B cell (primary cell): ENCODE measurements at places on chromosomes 7 and 10. TPM values are rescaled to one million over a fixed set of nuclear protein-coding genes. Genes with fewer than 3 reads are reported as not detected.

The ZNF282 gene
- polyA plus RNA-seq = 5.8 and 8.3 TPM in 2 replicates

DNA sequence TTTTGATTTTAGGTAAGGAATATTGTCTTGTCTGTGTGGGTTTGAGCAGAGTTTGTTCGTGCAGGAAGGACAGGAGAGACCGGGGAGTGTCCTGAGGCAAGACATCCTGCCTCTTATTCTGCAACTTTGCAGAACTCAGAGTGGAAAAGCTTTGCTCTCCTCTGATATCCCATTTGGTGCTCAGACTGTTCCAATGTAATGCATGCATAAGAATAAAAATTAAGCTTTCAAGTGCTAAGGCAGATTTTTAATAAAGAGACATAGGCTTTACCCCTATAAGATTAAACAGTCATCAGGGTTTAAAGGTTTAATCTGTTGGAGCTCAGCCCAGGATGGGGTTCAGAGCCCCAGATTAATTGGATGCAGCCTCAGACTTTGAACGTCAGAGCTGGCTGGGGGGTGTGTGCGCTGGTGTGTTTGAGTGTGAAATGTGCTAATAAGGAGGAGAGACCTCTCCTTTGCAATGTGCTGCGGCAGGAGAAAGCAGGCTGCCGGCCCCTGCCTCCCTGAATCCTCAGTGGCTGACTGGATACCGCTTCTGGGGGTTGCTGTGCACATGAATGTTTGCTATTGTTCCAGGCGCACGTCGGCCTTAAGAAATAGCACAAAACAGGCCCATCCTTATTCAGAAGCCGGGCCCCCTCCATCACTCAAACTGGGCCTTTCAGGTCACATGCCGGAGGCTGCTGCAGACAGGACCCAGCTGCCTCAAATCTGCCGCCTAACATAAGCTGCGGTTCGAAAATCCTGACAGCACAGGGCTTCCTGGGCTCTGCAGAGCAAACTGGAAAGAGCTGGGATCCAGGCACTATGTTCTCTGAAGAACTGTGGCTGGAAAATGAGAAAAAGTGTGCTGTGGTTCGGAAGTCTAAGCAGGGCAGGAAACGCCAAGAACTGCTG, 84.1 kb upstream of the PRR15 start:
- no peaks in the 10 kb centered on the region for H3K27me3 ChIP-seq
- no peak overlapping the region for H3K27ac ChIP-seq
- H3K4me3 ChIP-seq = no peak overlapping the region
- no peaks in the 10 kb centered on the region for H3K4me1 ChIP-seq
- H3K36me3 ChIP-seq = no peaks in the 10 kb centered on the region

The PTPRZ1 gene
- not detected in 2 replicates for polyA plus RNA-seq

DNA sequence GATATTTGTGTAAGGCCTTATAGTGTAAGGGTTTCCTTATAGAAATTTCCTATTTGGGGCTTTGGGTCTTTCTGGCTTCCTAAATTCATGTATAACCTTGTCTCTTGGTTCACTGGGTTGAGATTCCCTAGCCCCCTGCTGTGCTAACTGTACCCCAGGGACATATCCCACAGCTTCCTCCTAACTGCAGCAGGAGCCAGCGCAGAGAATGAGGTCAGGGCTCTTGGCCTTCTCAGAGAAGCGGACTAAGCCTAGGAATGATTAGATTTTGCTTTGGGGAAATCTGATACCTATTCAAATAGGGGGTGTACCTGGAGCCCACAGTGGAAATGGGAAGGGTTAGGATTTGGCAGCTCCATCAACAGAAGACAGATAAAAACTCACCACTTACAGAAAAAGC, 138.1 kb upstream of the EFCAB10 start:
- no peak for DNase-seq
- no peaks in the 10 kb centered on the region for H3K4me1 ChIP-seq
- no peaks in the 10 kb centered on the region for H3K27me3 ChIP-seq

The COBL gene
- not detected in 2 replicates for polyA plus RNA-seq

The MALRD1 gene
- not detected in 2 replicates for polyA plus RNA-seq

- no peak overlapping the region for H3K27ac ChIP-seq
- H3K36me3 ChIP-seq = no peaks in the 10 kb centered on the region
- no peaks in the 10 kb centered on the region for H3K4me1 ChIP-seq
- no peak for DNase-seq
- H3K27me3 ChIP-seq = peaks cover 13% of the 10 kb centered on the region
Observed at GRCh38 chr10:128174581-128175559, 48.6 kb upstream of the MKI67 start.

The UNC5B gene
- polyA plus RNA-seq = not detected in 2 replicates

GRCh38 chr7:132828502-132828901, 252.2 kb upstream of the PLXNA4 start:
- H3K4me1 ChIP-seq = no peaks in the 10 kb centered on the region
- H3K4me3 ChIP-seq = no peak overlapping the region
- no peak for DNase-seq
- no peaks in the 10 kb centered on the region for H3K27me3 ChIP-seq

DNA sequence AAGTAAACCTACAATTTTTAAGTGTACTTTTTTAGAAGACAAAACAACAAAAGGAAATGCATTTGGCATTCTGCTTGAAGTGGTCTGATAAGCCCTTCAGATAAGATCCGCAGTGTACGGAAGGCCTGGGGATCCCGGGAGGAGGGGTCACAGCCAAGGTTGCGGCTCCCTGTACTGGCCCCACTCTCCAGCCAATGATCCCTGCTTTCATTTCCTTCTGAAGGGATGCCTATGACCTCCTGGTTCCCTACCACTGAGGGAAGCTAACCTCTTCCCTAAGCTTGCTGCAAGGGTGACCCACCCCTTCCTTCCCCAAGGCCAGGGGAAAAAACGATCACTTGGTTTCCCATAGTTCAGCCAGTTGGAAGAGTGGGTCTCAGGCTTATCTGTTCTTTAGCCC, 5.3 kb downstream of the DENND2A start:
- no peaks in the 10 kb centered on the region for H3K27me3 ChIP-seq
- no peaks in the 10 kb centered on the region for H3K36me3 ChIP-seq
- DNase-seq = no peak
- H3K4me3 ChIP-seq = no peak overlapping the region
- H3K4me1 ChIP-seq = peaks cover 11% of the 10 kb centered on the region
- H3K27ac ChIP-seq = no peak overlapping the region

- no peak overlapping the region for H3K4me3 ChIP-seq
- H3K27ac ChIP-seq = no peak overlapping the region
Observed at GRCh38 chr10:114506871-114507385, 102.6 kb upstream of the AFAP1L2 start.

GRCh38 chr7:123844712-123845219, at the start of gene HYAL4:
TSS of gene HYAL4 (plus strand) at chr7:123845169. CDS start at chr7:123868274, 23,105 bp downstream.
- no peak within 1 kb of the TSS for H3K4me3 ChIP-seq
- H3K36me3 ChIP-seq = no peaks in the 10 kb centered on the region
- no peak for DNase-seq
- no peaks in the 10 kb centered on the region for H3K4me1 ChIP-seq
- no peak within 1 kb of the TSS for H3K27ac ChIP-seq
- no peaks in the 10 kb centered on the region for H3K27me3 ChIP-seq

GRCh38 chr7:24884401-24884800, 95.6 kb downstream of the OSBPL3 start:
- no peak overlapping the region for H3K4me3 ChIP-seq
- no peak overlapping the region for H3K27ac ChIP-seq

The UFSP1 gene
- 1.2 and 3.6 TPM in 2 replicates for polyA plus RNA-seq

GRCh38 chr10:43202657-43203447, 64.0 kb downstream of the RASGEF1A start:
- H3K36me3 ChIP-seq = no peaks in the 10 kb centered on the region
- H3K4me3 ChIP-seq = no peak overlapping the region
- peak; percentile 64 for DNase-seq
- peaks cover 7% of the 10 kb centered on the region for H3K4me1 ChIP-seq
- H3K27ac ChIP-seq = no peak overlapping the region

- peak overlapping the region; percentile 11 for H3K4me3 ChIP-seq
- no peaks in the 10 kb centered on the region for H3K36me3 ChIP-seq
- H3K27me3 ChIP-seq = peaks cover 8% of the 10 kb centered on the region
- peaks cover 8% of the 10 kb centered on the region for H3K4me1 ChIP-seq
- no peak for DNase-seq
Observed at GRCh38 chr10:3068968-3069737, 1.8 kb downstream of the PFKP start.

- no peak overlapping the region for H3K4me3 ChIP-seq
- peaks cover 13% of the 10 kb centered on the region for H3K4me1 ChIP-seq
- H3K36me3 ChIP-seq = no peaks in the 10 kb centered on the region
- H3K27ac ChIP-seq = no peak overlapping the region
- no peaks in the 10 kb centered on the region for H3K27me3 ChIP-seq
Observed at GRCh38 chr10:132187430-132188138, 836 bp downstream of the DPYSL4 start.

- no peaks in the 10 kb centered on the region for H3K4me1 ChIP-seq
- no peak for DNase-seq
- H3K27me3 ChIP-seq = no peaks in the 10 kb centered on the region
- H3K36me3 ChIP-seq = no peaks in the 10 kb centered on the region
- no peak overlapping the region for H3K4me3 ChIP-seq
Observed at GRCh38 chr7:110733221-110733620, 357.7 kb upstream of the LRRN3 start.

The ZNF22 gene
- 7.7 and 11.1 TPM in 2 replicates for polyA plus RNA-seq

DNA sequence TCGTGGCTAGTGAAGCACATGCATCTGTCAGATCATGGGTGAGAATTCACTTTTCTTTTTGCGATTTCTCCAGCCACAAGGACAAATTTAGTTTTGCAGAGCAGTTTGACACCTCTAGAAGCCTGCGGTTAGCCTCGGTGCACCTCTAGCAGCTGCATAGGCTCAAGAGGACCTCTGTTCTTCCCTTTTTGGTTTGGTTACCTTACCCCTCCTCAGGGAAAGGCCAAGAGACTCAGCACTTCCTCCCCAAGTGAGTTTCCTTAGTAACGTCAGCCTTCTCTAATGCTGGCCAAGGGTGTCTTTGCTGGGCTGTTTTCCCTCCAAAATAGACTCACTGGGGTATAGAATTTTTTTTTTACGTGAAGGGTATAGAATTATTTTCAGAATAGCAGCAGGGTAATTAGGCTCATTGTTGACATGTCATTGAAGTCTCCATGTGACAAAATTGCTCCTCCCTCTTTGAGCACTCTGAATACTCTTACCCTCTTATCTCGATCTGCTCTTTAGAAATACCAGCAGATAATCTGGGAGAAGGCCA, 97.8 kb downstream of the AUTS2 start:
- H3K27me3 ChIP-seq = no peaks in the 10 kb centered on the region
- H3K27ac ChIP-seq = no peak overlapping the region
- peak; percentile 56 for DNase-seq
- H3K4me1 ChIP-seq = peaks cover 26% of the 10 kb centered on the region
- no peak overlapping the region for H3K4me3 ChIP-seq

The NPC1L1 gene
- polyA plus RNA-seq = 0.07 and 0.10 TPM in 2 replicates

The HOGA1 gene
- not detected in 2 replicates for polyA plus RNA-seq

GRCh38 chr10:76784076-76784475, 853.5 kb downstream of the KCNMA1 start:
- H3K36me3 ChIP-seq = no peaks in the 10 kb centered on the region
- H3K27ac ChIP-seq = no peak overlapping the region
- no peak overlapping the region for H3K4me3 ChIP-seq
- no peak for DNase-seq
- no peaks in the 10 kb centered on the region for H3K27me3 ChIP-seq
- no peaks in the 10 kb centered on the region for H3K4me1 ChIP-seq

GRCh38 chr7:91165846-91166230, 98.4 kb upstream of the FZD1 start:
- H3K4me1 ChIP-seq = peaks cover 19% of the 10 kb centered on the region
- DNase-seq = no peak
- H3K4me3 ChIP-seq = no peak overlapping the region
- peak overlapping the region; percentile 26 for H3K27ac ChIP-seq

The TFPI2 gene
- 0.17 and 0.21 TPM in 2 replicates for polyA plus RNA-seq

The AKR1C8 gene
- polyA plus RNA-seq = not detected in 2 replicates

DNA sequence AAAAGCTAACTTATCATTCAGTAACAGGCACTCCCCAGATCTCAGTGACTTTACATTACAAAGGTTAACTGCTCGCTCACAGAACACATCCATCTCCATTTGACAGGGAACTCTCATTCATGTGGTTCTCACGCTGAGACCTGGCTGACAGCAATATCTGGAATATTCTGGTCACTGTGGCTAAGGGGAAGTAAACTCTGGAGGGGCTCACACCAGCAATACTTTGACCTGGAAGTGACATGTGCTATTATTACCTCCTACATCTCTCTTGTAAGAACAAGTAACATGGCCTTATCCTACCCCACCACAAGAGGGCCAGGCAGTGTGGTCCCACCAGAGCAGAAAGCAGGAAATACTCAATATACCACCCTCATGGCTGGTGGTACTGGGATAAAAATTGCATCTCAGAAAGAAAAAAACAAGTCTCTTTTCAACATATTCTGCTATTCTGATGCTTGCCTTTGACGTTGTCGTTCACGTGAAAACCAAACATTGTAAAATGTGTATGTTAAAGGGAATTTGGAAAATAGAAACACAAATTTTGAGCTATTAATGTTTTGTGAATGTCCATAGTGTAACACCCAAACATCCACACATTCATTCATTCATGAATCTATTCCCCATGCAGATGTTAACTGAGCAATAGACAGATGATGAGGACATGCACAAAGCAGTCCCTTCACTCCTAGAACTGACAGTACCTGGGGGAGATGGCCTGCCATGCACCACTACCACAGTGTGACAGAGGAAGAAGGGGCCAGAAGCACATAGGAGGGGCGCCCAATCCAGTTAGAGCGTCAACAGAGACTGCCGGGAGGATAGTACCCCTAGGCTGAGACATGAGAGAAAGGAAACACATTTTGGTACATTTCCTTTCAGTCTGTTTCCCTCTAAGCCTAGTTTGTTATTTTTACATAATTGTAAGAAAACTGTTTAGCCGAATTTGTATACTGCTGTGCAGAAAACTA, 166.0 kb upstream of the SP4 start:
- peak; percentile 73 for DNase-seq
- peak overlapping the region; percentile 28 for H3K27ac ChIP-seq
- no peaks in the 10 kb centered on the region for H3K27me3 ChIP-seq
- H3K4me3 ChIP-seq = no peak overlapping the region
- peaks cover 12% of the 10 kb centered on the region for H3K4me1 ChIP-seq

- no peak overlapping the region for H3K4me3 ChIP-seq
- no peak for DNase-seq
- no peak overlapping the region for H3K27ac ChIP-seq
Observed at GRCh38 chr10:88042160-88043100, 179.0 kb downstream of the PTEN start.

The AGBL3 gene
- polyA plus RNA-seq = 0.51 and 0.52 TPM in 2 replicates

The SH2D4B gene
- polyA plus RNA-seq = 0.06 and 0.09 TPM in 2 replicates

GRCh38 chr10:32971536-32972091, 13.6 kb upstream of the ITGB1 start:
- H3K4me1 ChIP-seq = no peaks in the 10 kb centered on the region
- H3K27me3 ChIP-seq = peaks cover 2% of the 10 kb centered on the region
- peak overlapping the region; percentile 22 for H3K27ac ChIP-seq
- no peaks in the 10 kb centered on the region for H3K36me3 ChIP-seq
- H3K4me3 ChIP-seq = no peak overlapping the region

- H3K4me3 ChIP-seq = no peak overlapping the region
- H3K27ac ChIP-seq = no peak overlapping the region
- no peak for DNase-seq
- H3K36me3 ChIP-seq = no peaks in the 10 kb centered on the region
- H3K4me1 ChIP-seq = peaks cover 10% of the 10 kb centered on the region
Observed at GRCh38 chr7:113143486-113144257, 25.3 kb upstream of the SMIM30 start.
